Central memory CD8-positive, alpha-beta T cell (primary cell): ENCODE measurements at places on chromosomes 13 and 19.

GRCh38 chr19:40234429-40235237 lies 8.1 kb upstream of the CCNP start:
- no peak for DNase-seq

GRCh38 chr19:53882391-53883050 lies 524 bp downstream of the PRKCG start:
- DNase-seq = no peak

DNA sequence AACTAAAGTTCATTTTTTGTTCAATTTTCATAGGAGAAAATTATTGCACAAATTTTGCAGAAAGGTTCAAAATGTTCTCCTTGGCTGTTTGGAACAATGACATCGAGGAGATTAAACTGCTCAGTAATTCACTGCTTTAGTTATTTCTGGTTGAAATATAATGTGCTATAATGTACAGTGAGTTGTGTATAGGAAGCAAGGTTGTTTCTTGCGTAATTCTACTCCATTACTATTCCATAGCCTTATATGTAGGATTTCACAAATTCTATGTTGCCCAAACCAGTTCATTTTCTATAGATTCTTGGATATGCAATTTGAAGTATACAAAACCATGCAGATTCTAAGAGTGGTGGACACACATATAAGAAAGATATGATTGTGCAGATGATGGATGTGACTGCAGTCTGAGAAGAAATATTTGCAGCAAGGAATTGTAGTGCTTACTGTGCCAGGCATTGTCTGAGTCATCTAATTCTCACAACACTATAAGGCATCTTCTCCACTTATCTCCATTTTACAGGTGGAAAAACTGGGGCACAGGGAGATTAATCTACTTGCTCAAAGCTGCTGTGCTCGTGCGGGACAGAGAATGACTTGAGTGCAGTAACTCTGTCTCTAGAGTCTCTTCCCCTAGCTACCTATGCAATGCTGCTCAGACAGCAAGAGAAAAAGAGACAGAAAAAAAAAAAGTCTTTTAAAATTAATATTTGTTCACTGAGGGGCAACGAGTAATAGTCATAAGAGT lies 515.5 kb downstream of the MYO16 start:
- DNase-seq = no peak

GRCh38 chr19:31890230-31890629 lies 455.2 kb upstream of the ZNF507 start:
- DNase-seq = no peak

DNA sequence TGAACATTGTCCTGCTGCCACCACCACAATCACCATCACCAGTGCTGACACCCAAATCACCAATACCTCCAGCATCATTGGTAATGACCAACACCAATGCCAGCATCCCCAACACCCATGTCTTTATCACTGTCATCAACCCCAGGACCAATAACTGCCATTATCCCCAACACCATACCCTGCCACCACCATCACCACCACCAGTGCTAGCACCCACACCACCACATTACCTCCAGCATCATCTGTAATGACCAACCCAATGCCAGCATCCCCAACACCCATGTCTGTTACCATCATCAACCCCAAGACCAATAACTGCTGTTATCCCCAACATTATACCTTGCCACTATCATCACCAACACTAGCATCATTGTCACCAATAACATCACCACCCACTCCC lies 2.6 kb downstream of the LGI4 start:
- no peak for DNase-seq
